HS-27A (cell line): ENCODE measurements at places on chromosomes 7 and 10.

- DNase-seq: no peak
These were observed 27.5 kb downstream of the LRGUK start for GRCh38 chr7:134154581-134155130.

GRCh38 chr7:387132-388022 lies 97.4 kb downstream of the FOXL3 start:
- DNase-seq: no peak

- no peak for DNase-seq
These were observed 79.1 kb downstream of the USP6NL start for GRCh38 chr10:11532306-11532705.

- DNase-seq: no peak
These were observed 181.3 kb downstream of the SDK1 start for GRCh38 chr7:3482147-3482921.

DNA sequence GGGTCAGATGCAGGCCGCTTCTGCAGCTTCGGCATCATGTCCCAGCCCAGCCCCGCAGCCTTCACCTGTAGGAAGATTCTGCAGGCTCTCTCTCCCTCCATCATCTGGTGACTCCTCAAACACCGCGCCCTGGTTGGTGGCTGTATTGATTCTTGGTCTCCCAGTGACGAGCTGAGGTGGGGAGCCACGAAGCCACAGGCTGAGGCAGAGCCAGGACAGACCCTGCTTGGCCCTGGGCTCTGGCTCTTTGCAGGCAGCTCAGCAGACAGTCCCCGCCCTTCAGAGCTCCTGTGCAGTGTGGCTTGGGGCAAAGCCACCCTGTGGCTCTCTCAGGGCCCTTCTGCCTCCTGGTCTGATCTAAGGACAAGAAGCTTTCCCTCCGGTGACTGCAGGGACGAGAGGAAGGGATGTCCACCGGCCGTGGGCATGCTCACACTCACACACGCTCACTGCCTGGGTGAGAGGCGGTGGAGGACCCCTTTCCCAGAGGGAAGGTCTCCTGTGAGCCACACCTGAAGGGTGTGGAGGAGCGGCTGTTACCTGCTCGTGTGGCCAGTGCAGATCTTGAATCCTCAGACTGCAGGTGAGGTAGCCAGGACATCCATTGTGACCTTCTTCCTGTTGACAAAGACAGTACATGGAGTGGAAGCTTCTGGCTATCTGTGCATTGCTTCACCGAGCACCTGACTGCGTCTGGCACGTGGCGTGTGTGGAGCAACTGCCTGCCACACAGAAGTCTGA lies 79.6 kb downstream of the INPP5A start:
- no peak for DNase-seq

DNA sequence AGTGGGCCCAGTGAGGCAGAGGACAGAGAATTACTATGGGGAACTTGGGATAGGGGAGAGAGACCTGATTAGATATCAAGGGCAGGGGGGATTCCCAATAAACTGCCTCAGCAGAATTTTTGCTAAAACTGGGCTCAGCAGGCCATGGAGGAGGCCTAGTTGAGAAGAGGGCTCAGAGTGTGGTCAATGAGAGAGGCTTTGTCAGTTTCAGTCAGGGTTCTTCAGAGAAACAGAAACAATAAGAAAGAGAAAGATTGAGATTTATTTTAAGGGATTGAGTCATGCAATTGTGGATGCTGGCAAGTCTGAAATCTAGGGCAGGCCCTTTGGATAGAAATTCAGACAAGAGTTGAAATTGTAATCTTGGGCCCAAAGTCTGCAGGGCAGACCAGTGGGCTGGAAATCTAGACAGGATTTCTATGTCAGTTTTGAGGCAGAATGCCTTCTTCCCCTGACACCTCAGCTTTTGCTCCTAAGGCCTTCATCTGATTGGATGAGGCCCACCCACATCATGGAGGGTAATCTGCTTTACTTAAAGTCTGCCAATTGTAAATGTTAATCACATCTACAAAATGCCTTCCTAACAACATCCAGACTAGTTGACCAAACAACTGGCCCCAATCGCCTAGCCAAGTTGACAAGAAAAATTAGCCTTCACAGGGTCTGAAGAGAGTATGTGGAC lies 33.5 kb upstream of the CCSER2 start:
- DNase-seq: no peak

- no peak for DNase-seq
These were observed 86.0 kb upstream of the MDFIC start for GRCh38 chr7:114835861-114836260.

DNA sequence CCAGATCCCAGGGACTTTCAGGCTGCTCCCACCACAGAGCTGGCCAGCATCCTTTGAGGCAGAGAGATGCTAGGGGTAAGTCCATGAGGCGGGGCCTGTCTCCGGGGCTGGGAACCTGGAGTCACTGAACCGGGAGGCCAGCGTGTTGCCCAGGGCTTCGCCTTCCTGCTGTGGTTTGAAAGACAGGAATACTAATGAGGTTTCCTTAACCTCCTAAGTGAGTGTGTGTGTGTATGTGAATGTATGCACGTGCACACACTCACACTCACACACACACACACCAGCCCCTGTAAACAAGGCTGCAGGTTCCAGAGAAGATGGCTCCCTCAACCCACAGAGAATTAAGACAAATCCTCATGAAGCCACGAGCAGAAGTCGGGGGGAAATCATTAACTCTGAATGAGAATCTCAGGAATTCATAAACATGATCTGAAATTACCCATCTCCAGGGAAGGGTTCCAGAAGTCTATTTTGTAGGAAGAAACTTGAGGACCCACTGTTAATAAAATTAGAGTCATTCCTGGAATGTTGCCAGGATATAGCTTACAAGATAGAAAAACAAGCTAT lies 20.3 kb upstream of the PFKP start:
- no peak for DNase-seq

- no peak for DNase-seq
These were observed 8.8 kb downstream of the BAG3 start for GRCh38 chr10:119659951-119660350.

DNA sequence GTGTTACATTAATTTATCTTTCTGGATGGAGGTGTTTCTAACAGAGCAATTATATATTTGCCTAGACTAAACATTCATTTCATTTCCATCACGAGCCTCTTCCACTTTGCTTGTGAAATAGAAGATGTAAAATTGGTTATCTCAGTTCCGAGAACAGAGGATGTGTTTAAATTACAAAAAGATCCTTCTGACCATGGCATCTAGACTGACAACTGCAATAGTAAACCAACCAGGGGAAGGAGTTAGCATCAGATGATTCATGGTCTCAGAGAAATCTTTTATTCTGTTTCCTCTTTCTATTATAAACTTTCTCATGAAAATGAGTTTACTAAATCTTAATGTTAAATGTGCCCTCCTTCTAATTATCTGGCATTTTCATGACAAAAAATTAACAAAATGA lies 149.8 kb upstream of the WDR11 start:
- DNase-seq: no peak
